Nucleus accumbens (tissue), 56 donors: ENCODE measurements at places on chromosomes 7 and 10.

DNA sequence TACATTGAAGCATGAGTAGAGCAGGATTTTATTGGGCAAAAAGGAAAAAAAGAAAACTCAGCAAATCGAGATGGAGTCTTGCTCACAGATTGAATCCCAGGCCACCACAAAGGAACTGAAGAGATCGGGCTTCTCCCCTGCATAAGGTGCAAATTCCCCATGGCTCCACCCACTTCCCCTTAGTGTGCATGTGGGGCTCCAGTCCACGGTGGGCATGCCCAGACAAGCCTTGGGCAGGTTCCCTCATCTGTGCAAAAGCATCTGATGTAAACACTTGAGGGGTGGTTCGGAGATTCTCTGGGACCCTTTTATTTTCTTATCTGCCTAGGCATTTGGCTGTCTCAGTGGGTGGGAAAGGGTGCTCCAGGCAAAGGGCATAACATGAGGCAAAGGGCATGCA lies 150.7 kb downstream of the CFTR start:
- DNase-seq, result no peak

DNA sequence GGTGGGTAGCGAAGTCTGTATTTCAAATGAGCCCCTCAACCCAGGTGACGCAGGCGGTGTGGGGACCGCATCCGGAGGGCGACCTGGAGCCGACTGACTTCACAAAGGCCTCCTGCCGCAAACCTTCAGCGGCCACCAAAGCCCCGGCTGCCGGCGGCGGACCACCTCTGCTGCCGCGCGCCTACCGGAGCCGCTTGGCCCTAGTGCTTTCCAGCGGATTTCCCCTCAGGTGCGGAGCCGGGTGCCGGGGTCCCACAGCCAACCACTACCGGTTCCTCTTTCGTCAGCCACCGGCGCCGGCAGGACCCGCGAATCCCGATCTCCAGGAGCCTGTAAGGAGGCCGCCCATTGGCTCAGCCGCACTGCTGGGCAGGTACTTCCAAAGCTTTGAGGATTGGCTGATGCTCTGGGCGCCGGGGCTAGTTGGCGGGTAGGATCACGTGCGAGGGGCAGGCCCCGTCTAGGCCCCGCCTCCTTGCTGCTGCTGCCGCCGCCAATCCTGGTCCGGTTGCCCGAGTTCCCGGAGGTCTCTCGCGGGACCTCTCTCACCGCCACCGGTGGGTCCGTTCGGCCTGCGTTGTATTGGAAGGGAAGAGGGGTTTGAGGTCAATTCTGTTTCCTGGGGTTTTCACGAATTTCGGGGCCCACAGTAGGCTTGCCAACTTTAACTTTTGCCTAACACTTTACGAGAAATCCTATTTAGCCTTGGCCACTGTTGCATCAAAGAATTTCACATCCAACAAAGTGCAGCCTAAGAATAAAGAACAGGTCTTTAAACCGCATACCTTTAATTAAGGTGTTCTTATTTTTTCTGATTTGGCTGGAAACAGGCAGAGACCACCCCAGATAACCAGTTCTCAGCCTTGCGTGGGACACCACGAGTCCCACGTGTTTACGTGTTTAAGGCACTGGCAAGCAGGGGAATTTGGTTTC lies at the start of gene GSTO2:
GSTO2 (plus strand) TSS at position 472 of the 933 bp plus-strand sequence. CDS start 5,732 bp downstream, outside the sequence.
- DNase-seq, result peak; percentile 98

DNA sequence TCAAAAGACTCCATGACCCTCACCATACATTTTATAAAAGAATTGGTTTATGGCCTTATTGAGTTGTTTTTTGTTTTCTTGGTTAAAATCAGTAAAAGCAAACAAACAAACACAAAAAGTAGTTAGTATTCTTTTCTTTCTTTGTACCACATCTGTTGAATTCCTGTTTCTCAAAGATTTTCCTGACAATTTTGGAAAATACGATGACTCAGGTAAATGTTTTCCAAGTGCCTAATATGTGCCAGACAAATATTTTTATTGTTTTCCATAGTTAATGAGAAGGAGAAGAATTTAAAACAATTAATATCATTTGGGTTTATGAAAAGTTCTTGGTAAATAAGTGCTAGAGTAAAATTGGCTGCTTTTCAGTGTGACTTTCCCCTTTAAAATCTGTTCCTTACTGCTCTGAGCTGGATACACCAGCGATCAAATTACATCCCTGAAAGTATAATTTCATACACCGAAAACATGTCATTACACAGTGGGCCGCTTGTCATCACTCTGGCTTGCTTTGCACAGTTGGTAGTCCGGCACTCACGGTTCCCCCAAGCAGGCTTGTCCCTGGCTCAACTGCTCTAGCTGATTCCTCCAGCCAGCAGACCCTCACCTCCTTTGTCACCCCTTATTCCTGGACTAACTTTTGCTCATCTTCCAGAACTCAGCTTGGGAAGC lies 80.5 kb downstream of the TBXAS1 start:
- DNase-seq, result no peak

GRCh38 chr10:44010873-44011602 lies 362.4 kb upstream of the ZNF32 start:
- no peak for DNase-seq

DNA sequence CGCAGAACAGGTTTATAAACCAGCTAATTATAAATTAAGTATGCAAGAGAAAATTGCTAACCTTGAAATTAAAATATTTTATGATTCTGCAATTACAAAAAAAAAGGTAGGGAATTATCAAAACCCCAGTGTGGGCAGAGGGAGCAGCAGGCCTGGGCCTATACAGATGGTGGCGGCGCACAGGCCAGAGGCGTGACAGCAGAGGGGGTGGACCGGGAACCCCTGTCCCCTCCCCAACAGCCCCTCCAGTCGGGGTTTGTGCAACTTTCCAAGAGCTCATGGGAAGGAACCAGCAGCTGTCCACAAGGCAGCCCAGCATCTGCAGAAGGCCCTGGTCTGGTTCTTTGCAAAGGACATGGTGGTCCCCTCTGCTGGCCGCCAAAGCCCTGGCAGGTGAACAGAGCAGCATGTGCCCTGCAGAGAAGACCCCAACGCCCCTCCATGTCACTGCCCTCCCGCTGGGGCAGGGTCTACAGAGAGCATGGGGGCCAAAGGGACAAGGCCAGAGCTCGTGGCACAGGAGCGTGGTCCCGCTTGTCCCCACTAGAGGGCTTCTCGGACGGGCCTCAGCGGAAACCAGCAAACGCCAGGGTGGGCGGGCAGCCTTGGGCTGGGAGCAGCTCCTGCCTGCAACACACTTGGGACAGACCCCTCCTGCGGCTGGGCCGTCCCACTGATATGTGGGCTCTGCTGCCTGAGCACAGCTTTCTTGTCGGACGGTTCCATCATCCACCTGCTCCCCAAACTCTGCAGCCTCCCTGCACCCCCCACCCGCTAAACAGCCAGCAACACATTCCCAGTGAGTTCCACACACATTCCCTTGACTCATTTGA lies 75.1 kb downstream of the EBF3 start:
- DNase-seq, result no peak

- no peak for DNase-seq
These were observed 295.2 kb downstream of the PTEN start for GRCh38 chr10:88158526-88159122.

- DNase-seq, result no peak
These were observed 100.2 kb downstream of the AGMO start for GRCh38 chr7:15461576-15461975.

GRCh38 chr7:36406156-36406555 lies 16.5 kb downstream of the ANLN start:
- peak; percentile 58 for DNase-seq

- DNase-seq, result no peak
These were observed 179.0 kb downstream of the SNX10 start for GRCh38 chr7:26470691-26471090.

DNA sequence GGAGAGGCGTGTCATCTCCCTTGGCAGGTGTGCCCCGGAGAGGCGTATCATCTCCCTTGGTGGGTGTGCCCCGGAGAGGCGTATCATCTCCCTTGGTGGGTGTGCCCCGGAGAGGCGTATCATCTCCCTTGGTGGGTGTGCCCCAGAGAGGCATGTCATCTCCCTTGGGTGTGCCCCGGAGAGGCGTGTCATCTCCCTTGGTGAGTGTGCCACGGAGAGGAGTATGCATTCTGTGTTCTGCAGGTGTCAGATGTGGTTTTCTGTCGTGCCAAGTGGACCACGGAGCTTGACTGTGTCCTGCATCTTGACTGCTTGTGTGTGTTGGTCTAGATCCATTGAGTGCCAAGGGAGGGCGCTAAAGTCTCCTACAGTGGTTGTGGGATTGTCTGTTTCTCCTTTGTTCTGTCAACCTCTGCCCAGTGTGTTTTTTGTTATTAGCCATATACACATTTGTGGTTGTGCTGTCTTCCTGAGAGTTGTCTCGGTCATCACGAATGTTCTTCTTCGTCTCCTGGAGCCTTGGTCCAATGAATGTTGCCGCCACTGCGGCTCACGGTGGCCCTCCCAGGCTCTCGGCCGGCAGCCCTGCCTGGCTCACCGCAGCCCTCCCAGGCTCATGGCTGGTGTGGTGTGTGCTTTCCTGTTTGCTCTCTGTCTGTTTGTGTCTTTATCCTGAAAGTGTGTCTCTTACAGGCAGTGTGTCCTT lies 96.8 kb downstream of the INPP5A start:
- DNase-seq, result peak; percentile 58

GRCh38 chr7:52799817-52800216 lies 235.6 kb upstream of the POM121L12 start:
- DNase-seq, result no peak

GRCh38 chr10:33596422-33596821 lies 262.0 kb upstream of the NRP1 start:
- no peak for DNase-seq

- no peak for DNase-seq
These were observed 328.4 kb upstream of the C7orf33 start for GRCh38 chr7:148261996-148262688.

DNA sequence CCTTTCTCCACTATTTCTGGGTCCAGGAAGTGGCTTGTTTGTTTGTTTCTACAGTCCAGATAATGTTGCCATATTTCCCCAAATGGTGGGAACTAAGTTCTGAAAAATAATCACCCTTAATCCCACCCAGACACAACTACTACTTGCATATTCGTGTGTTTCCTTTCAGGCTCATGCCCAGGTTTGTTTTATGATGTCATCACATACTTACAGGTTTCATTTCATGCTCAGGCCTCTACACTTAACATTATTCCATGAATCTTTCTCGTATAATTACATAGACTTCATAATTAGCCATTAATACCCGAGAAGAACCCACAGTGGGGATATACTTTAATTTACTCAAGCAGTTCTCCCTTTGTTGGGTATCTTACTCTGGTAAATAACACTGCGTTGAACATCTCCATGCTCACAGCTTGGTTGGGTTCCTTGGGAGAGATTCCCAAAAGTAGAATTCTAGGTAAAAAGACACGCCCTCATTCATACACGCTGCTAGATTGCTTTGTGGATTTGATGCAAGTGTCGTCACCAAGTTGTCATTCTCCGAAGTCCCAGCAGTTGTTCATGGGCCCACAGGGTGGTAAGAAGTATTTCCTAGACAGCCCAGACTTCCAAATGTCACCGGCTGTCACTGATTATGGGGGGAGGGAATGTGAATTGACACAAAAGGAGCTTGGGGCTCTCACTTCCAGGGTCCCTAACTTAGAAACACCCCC lies 42.6 kb downstream of the UNC5B start:
- DNase-seq, result no peak

- no peak for DNase-seq
These were observed 13.1 kb upstream of the CUX1 start for GRCh38 chr7:101804088-101804963.

- DNase-seq, result no peak
These were observed 126.4 kb downstream of the ADCY1 start for GRCh38 chr7:45700556-45700955.

- DNase-seq, result no peak
These were observed 20.6 kb upstream of the HOXA13 start for GRCh38 chr7:27220440-27220955.

- DNase-seq, result no peak
These were observed 115.2 kb upstream of the CDK1 start for GRCh38 chr10:60662917-60663614.

GRCh38 chr10:71799608-71800453 lies 26.5 kb upstream of the VSIR start:
- no peak for DNase-seq

DNA sequence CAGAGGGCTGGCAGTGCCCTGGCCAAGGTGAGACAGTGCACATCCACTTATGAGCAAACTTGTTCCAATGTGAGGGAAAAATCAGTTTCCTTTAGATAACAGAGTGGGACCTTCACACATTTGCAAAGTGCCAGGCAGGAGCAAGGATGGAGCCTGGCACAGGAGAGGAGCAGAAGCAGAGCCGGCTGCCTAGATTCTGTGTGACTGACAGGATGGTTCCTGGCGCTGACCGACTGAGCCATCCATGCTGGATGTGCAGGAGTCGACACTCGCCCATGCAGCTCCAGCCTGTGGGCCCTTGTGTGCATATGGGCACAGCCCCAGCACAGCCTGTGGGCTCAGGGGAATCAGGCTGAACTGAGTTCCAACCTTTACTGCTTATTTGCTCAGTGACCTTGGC lies 346.5 kb downstream of the GRID1 start:
- DNase-seq, result no peak

DNA sequence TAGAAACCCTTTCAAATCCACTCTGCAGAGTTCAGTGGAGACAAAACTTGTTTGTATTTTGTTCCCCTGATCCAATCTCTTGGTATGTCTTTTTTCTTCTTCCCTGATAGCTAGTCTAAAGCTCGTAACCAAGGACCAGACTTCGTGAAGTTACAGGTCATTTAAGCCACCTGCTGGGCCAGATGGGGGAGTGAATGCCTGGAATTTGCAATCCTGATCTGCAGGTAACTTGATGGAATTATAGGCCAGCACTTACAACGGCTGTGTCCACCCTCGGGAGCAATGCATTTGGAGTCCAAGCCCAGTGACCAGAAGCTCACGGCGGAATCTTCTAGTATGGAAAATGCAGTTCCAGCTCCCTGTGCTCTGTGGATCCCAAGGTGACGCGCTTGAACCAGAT lies 566.9 kb downstream of the TCERG1L start:
- no peak for DNase-seq

- DNase-seq, result no peak
These were observed 203.9 kb upstream of the PLPP4 start for GRCh38 chr10:120253131-120253530.

GRCh38 chr10:86366033-86366901 lies at the start of gene GRID1:
Gene GRID1, minus strand, starts transcription at chr10:86366795.
- DNase-seq, result peak; percentile 85

GRCh38 chr10:125533866-125534265 lies 149.1 kb downstream of the TEX36 start:
- no peak for DNase-seq
